Stimulated activated CD8-positive, alpha-beta memory T cell treated with anti-CD3 and anti-CD28 coated beads, Interleukin-7, amount 100 ng/mL, for 1 hour (primary cell): ENCODE measurements at places on chromosomes 5 and 9.

DNA sequence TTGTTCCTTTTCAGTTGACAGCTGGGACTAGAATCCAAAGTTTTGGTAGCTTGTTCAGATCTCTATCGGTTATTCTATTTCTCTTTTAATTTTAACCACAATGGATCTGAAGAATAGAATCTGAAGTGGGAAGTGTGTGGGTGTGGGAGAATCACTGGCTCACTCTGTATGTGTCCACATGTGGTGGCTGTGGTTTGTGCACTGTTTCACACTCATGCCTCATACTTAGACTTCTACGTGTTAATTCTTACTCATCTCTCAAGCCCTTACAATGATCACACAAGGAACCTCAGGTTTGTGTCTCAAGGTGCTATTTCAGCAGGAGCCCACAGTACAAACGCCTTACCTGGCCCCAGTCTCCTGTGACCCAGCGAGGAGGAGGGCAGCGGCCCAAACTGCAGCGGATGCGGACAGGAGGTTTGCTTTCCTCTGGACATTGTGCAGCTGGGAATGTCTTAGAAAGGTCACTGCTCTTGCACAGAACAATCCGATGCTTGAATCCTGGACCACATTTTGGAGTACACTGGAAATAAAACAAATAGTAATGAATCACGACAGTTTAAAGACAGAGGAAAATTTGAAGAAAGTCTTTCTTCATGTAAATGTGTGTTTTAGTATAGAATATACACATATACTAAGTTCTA lies 309.1 kb downstream of the ADAMTS6 start:
- peak; percentile 1 for DNase-seq

DNA sequence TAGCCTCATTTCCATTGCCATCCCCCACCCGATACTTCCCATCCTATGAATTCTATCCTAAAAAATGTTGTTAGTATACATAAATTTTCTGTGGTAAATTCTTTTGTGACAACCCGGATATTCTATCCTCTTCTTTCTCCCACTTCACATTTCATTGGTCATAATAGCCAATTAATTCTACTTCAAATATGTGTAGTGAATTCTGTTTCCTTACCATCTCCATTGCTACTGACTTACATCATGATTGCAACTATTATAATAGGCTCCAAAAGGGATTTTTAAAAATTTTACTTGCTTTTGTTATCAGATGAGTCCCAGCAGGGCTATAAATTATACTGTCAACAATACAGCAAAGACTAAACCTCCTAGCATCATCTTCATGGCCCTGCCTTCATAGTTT lies 1326.8 kb downstream of the PTPRD start:
- no peak for DNase-seq

DNA sequence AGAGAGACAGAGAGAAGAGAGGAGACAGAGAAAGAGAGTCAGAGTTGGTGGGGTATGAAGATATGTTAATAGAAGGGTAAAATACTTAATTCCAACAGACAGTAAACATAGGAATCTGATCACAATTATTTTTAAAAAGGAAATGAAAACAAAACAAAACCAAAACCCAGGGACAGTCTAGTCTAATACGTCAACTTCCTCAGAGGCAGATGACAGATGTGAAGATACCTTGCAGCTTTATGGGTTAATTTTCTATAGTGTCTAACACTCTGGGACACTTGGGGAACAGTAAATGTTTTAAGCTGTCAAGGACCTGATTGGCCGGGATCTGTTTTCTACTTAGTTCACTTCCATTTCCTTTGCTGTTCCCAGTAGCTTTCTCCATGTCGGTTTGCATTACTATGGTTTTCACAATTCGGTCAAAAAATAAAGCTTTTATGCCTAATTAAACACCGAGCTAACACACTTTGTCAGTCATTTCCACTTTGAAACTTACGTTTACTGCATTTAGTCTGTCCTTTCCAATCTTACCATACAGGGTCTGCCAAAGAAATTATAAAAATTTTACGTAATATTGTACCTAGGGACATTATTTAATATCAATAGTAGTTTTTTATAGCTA lies 216.5 kb downstream of the MCTP1 start:
- DNase-seq, result no peak

DNA sequence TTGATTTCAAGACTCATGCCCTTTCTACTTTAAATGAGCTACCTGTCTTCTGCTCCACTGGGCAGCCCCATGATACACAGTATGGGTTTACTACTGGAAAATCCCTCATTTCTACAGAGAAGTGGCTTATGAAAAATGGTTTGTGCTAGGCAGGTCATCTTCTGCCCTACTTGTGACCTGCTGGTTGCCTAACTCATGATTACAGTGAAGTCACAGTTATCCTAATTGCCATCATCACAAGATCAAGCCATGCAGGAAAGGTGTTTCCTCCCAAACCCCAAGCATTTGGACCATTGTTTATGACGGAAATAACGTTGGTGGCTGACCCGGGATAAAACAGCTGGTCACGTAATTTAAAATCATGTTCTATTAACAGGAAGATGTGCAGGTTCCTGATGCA lies 330.6 kb downstream of the ACTL7B start:
- DNase-seq, result no peak

GRCh38 chr5:95081500-95081960 lies 203.4 kb downstream of the MCTP1 start:
- no peak for DNase-seq
